ENCODE measurements at places on chromosomes 2 and 18. TPM values are rescaled to one million over a fixed set of nuclear protein-coding genes. Genes with fewer than 3 reads are reported as not detected.

RIT2 gene
- total RNA-seq = not detected

GRCh38 chr2:130370490-130370889, 14.6 kb downstream of the PTPN18 start:
- peak; percentile 84 for DNase-seq

GRCh38 chr2:180924063-180924462, 56.3 kb upstream of the UBE2E3 start:
- no peak for DNase-seq

DNA sequence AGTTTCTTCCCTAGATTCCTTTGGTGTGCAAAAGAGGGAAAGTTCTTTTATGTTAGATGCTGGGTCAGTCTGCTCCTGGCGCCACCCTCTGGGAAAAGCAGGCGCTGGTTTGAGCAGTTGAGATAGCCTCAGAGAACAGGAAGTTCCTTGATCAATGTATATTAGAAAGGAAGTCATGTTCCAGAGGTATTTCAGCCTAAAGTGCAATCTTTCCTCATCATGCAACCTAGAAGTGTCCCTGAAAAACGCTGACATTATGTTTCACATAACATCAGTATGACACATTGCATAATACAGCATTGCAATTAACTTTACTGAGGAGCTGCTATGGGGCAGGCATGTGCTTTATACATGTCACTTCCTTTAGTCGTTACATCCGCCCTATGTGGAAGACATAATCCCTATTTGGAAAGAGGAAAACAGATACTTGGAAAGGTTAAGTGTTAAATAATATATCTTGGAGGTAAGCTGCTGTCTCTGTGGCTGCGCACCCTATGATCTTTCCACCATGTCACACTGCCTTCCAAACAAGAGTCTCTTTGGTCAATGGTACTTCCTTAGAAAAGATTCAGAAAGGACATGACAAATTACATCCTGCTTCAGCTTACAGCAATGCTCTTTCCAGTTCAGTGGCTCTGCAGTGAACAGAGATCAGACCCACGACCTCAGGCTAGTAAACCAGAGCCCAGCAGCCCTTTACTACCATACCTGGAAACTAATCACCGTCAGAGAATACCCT, 369.7 kb downstream of the RAD51AP2 start:
- DNase-seq = no peak
